ENCODE measurements at places on chromosomes 3 and 15. TPM values are rescaled to one million over a fixed set of nuclear protein-coding genes. Genes with fewer than 3 reads are reported as not detected.

DNA sequence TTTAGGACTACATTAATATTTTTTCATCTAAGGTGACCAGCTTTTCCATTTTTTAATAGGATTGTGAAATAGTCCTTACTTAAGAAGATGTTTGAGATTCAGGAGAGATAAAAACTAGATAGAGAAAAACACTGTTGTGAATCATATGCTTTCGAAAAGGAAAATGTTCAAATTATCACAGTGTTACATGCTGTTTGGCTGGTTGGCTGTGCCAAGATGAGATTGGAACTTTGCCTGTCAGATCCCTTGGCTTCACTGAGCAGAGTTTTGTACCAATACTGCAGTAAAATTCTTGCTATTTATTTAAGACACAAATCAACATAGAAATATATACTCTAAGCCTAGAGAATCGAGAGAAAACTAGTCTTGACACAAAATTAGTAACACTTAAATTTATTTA lies 117.2 kb downstream of the OXSM start:
- no peaks in the 10 kb centered on the region for H3K27me3 ChIP-seq
- no peak for DNase-seq
- H3K36me3 ChIP-seq, result no peaks in the 10 kb centered on the region
- no peak overlapping the region for H3K4me3 ChIP-seq

ALDH1L1 gene
- total RNA-seq, result 87.3 TPM

DNA sequence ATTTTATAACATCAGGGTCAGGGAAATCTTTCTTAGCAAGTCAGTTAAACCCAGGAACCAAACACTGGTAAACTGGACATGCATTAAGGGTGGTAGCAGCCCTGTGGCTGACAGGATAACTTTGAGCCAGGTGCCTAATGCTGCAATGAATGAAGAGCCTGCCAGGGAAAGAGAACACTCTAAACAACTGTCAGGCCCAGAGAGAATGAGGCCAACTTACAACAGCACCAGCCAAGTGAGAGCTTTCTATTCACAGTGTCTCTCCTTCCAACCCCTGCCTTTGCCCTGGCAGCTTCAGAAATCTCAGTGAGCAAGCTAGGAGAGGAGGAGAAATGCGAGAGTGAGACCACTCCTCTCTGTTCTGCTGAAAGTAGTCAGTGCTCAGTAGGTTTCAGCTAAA lies 50.4 kb upstream of the ATP2C1 start:
- H3K36me3 ChIP-seq, result no peaks in the 10 kb centered on the region
- no peak overlapping the region for H3K4me3 ChIP-seq
- H3K27me3 ChIP-seq, result no peaks in the 10 kb centered on the region
- no peaks in the 10 kb centered on the region for H3K4me1 ChIP-seq
- no peak overlapping the region for H3K27ac ChIP-seq

DNA sequence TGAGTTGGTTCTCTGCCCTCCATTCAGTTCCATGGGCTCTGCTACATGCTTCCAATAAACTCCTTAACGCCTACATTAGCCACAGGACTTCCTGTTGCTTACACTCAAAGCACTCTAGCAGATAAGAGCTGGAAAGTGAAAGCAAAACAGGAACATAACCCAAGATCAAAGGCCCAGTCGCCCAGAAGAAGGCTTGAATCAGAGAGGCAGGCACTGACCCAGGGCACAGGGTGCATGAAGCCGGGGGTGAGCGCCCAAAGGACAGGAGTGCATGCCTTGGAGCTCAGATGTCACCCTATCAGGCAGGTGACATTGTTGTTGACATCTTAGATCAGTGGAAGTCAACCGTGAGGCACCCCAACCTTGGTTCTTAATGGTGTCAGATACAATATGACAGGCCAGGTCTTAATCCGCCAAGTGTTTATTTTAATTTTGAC lies 235.1 kb downstream of the UACA start:
- no peak overlapping the region for H3K4me3 ChIP-seq
- no peak overlapping the region for H3K27ac ChIP-seq
- no peaks in the 10 kb centered on the region for H3K4me1 ChIP-seq
- no peaks in the 10 kb centered on the region for H3K36me3 ChIP-seq
- H3K27me3 ChIP-seq, result no peaks in the 10 kb centered on the region

CTXN2 gene
- total RNA-seq, result not detected

HYAL1 gene
- 26.5 TPM for total RNA-seq

DNA sequence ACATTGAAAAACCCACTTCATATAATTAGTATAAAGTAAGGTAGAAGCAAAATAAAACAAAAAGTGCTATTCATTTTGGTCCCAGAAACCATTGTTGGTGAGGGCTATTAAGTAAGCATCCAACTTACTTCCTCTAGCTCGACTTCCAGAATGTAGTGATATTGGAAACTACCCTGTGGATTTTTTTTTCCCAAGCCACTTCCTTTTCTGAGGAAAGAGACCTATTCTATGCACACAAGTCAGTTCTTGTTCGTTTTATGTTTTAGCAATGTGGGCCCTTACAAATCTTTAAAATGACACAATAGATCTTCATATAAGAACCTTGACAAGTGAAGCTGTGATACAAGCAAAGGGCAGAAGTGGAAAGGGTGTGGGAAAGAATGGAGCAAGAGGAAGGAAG lies 402.0 kb upstream of the TBL1XR1 start:
- DNase-seq, result no peak
- H3K4me1 ChIP-seq, result peaks cover 71% of the 10 kb centered on the region
- no peak overlapping the region for H3K4me3 ChIP-seq
- H3K27ac ChIP-seq, result no peak overlapping the region

All from tibial nerve (tissue), 4 donors.